ENCODE measurements at places on chromosomes 2 and 18.

DNA sequence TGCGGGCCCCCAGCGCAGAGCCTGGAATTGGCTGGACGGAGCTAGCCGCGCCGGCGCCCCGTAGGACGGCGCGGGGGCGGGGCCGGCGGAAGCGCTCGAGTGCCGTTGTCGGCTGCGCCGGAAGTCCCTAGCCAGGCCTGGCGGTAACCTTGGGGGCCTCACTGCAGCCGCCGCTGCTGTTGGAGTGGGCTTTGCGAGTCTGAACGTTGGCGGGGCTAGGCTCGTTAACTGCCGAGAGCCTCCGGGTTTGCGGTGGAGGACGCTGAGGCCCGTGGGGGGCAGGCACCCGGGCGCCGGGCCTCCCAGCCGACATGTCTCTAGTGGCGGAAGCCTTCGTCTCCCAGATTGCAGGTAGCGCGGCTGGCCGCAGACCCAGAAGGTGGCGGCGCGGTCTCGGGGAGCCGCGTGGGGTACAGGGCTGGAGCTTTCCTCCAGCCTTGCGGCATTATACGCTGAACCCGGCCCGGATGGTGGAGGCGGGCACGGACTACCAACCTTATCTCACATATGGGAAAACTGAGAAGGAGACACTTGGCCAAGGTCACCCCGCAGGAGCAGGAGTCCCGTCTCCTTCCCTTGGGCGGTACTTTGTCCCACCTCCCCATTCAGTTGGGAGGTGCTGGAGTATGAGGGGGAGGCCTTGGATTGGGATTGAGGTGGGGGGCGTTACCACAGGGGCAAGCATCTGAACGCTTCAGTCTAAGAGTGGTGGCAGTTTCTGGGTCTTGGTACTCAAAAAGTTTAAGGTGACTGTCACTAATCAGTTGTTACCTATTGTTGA lies at the start of gene MTX2:
Gene MTX2, plus strand, starts transcription at position 124 of the 781 bp plus-strand sequence. Its CDS starts 188 bp downstream, at position 312.
- ATAC-seq = peak; percentile 92

DNA sequence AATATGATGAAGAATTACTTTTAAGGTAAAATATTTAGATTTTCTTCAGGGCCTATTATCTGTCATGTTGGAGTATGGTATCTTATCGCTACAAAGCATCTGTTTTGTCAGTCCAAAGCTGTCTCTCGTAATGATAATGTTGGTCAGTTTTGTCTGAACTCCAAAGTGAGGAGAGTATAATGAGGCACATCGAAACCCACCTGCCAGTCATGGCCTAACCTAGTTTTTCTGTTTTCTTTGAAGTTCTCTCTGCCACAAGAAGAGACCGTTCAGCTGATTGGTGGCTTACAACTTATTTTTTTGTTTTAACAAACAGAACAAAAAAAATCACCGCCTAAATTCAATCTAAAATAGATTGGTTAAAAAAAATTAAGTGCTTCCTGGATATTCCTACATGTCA lies 1387.9 kb downstream of the RPIA start:
- ATAC-seq = no peak

DNA sequence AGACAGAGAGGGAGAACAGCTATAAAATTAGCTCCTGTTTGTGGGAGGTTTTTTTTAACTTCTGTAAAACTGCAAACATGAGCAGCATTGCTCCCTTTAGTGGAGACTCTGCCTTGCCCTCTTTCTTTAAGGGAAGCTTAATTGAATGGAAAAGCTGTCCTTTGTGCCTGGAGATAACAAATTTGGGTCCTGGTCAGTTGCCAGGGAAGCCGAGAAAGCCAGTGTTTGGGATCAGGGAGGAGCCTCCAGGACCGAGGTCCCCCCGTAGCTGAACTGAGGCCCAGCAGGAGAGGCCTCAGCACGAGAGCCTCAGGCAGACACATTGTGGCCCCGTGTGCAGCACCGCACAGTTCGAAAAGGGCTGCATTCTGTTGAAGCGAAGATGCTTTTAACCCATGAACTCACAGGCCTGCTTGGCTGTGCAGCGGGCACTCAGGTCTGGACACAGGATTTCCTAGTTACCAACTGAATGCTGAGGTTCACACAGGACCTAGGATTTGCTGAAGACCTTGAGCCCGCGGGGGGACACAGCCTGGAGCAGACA lies 369.7 kb downstream of the DCDC2C start:
- ATAC-seq = no peak

DNA sequence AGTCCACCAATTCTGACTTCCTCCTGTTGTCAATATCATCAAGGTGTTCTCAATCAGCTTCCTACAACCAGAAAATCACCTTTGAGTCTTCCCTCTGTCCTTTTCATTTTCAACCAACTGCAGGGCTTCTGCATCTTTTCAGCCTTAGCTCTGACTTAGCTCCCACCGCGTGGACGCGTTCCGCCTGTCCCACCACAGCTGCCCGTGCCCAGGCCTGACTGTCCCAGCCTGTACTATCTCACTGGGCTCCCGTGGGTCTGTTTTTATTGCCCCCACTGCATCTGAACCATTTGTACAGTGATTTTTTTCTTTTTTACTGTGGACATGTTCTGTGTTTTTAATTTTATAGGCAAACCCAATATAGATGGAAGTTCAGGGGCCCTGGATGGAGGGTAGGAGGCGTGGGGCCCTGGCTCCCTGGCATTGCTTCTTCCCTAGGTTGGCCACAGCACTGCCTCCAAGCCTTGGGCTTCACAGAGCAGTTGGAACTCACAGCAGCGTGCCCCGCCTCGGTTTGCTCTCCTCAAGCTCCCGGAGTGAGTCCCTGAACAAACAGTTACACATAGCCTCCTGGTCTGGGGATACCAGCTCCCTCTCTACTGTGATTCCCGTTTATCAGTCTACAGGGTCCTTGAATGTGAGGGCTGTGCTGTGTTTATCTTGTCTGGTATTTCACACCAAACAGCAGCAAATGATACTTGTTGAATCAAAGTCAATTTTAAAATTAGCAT lies 280.6 kb upstream of the PXDN start:
- no peak for ATAC-seq

GRCh38 chr18:6315517-6316331 lies 99.0 kb downstream of the L3MBTL4 start:
- ATAC-seq = no peak

DNA sequence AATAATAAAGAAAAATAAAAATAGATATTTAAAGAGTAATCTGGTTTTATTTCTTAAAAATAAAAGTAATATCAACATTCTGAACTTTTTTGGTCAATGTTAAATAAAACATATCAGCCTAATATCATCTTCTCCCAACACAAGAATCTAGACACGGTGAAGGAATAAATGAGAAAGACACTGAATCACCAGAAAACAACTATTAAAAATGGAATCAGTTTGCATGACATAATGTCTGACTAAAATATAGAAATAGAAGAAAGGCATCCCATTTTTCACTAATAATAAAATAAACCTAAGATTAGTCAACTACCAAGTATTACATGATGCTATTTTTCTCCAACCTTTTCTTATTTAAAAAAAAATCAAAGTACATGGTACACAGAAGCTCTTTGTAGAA lies 30.8 kb upstream of the TNFAIP6 start:
- ATAC-seq = no peak

DNA sequence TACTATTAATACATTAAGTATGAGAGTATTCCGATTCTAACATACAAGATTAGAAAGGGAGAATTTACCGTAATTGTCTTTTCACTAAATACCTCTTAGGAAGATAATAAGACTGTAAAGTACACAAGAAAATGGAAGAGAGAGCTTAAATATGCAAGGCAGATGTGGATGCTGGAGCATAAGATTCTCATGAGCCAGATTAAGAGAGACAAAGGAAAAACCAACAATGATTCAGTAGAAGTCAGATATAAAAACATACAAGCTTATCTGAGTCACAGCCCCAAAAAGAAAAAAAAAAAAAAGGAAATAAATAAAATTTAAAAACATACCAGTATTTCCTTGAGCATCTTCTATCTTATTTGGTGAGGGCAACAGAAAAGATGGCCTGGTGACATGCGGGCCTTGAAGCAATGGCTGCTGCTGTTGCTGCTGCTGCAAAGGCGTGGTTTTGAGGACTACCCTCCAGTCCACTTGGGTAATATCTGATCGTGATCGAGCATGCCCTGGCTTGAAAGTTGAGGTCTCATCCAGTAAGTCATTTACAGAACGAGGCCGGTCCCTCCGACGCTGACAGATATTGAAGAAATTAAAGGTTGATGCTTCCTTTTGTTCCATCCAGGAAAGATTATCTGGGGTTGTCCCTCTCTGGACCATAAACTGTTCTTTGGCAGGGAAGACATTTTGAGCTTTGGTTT lies 24.5 kb downstream of the PLEKHM3 start:
- no peak for ATAC-seq

DNA sequence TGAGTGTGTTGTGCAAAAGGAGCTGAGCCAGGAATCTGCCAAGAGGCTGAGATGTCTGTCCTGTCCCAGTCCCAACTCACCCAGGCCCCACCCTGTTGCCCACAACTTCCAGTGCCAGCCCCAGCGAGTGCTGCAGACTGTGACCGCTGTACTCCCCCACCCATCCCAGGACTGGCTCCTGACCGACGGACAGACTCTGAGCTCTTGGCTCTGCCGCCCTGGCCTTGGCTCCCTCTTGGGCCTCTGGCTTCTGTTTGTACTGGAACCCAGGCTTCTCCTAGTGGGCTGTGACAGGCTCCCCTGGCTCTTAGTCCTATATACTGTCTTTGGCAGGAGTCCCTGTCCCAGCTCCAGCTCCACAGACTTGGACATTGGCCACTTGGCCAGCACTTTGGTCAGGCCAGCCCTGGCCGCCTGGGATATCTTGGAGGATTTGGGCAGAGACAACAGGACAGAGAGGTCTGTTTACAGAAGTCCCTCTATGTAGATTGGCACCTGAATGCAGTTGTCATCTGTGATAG lies 41.1 kb downstream of the ACOXL start:
- no peak for ATAC-seq

DNA sequence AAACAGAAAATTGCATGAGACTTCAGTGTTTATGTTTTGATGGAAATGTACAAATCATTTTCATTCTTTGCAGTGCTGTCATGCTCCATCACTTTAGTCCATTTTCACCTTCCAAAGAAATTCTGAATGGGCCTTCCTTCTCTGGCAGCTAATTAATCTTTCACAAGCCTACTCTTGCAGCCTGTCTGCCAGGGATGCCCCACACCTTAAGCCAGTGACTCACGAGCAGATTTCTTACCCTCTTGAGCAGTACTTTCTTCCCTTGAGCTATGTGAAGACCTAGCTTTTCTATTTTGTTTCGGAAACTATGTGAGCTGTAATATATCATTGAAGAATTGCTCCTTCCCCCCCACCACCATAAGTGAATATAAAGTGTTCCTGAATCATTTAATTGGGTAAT lies 404.3 kb upstream of the VWC2L start:
- ATAC-seq = no peak

GRCh38 chr2:221741496-221742211 lies 169.6 kb upstream of the EPHA4 start:
- no peak for ATAC-seq

- no peak for ATAC-seq
These were observed 92.8 kb upstream of the NRP2 start for GRCh38 chr2:205589479-205589878.

DNA sequence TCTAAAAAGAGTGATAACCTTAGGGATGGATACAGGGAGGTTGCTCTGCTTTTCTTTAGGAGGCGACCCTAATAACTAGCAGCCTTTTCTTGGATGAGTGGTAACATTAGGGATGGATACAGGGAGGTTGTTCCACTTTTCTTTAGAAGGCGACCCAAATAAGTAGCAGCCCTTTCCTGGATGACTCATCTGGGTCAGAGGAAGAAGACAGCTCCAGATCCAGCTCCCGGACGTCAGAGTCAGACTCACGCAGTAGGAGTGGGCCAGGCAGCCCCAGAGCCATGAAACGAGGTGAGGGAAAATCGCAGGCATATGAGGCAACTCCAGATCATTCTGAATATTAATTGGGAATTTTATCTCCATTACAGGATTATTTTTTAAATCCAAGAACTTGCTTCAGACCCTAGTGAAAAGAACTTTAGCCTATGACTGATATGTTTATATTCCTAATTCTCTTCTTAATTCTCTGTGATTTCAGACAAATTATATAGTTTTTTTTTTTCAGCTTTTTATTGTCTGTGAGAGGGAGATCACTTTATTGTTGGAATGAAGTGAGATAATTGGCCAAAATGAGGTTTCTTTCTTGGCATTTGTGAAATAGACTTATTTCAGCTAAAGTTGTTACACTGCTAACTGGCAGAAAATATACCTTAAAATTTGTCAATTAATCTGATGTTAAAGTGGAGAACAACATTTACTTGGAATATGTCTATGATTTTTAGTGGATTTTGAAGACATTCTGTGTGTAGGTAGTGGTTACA lies 31.2 kb upstream of the C1GALT1C1L start:
- no peak for ATAC-seq

GRCh38 chr2:127415593-127416505 lies 2.4 kb upstream of the PROC start:
- ATAC-seq = peak; percentile 95

GRCh38 chr2:197965756-197966155 lies 161.4 kb downstream of the PLCL1 start:
- no peak for ATAC-seq

GRCh38 chr2:96136129-96136720 lies 2.1 kb downstream of the ASTL start:
- no peak for ATAC-seq

- ATAC-seq = no peak
These were observed 37.5 kb upstream of the SCN9A start for GRCh38 chr2:166413255-166413654.

- ATAC-seq = no peak
These were observed 151.2 kb upstream of the ALKAL2 start for GRCh38 chr2:439077-439476.

- ATAC-seq = no peak
These were observed 171.2 kb downstream of the SPAG16 start for GRCh38 chr2:213455316-213456008.

- no peak for ATAC-seq
These were observed 1.7 kb upstream of the NETO1 start for GRCh38 chr18:72869226-72870185.

- no peak for ATAC-seq
These were observed 167.0 kb upstream of the RPRM start for GRCh38 chr2:153645599-153645998.

DNA sequence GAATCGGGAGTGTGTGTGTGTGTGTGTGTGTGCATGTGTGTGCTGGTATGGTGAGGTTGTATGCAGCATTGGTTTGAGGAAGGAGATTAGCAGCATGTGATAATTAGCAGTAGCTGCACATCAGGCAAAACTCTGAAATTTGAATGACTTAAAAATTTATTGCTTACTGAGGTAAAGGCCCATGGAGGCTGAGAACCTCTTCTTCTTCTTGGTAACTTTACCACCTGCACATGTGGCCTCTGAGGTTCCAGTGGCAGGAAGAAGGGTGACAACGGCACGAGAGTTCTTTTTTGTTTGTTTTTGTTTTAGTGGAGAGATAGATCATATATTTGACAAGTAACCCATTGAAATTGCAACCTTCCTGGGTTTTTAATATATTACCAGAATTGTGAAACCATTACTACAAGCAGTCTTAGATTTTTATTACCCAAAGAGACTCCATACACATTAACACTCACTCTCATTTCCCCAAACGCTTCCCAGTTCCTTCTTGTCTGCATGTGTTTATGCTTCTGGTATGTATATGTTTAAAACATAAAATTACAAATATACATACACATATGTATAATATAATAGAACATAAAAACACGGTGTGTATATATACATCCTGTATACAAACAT lies 292.1 kb downstream of the PTGR3 start:
- ATAC-seq = no peak

Data from activated CD4-positive, CD25-positive, alpha-beta regulatory T cell treated with anti-CD3 and anti-CD28 coated beads, Interleukin-2, amount 50 U/mL, for 24 hours (primary cell).